Ovary (tissue), 10 donors: ENCODE measurements at places on chromosomes 5 and 9.

GRCh38 chr9:134722120-134722701 is 80.6 kb downstream of the COL5A1 start:
- no peaks in the 10 kb centered on the region for H3K4me1 ChIP-seq
- no peaks in the 10 kb centered on the region for H3K27me3 ChIP-seq
- no peaks in the 10 kb centered on the region for H3K36me3 ChIP-seq
- no peak overlapping the region for H3K27ac ChIP-seq
- DNase-seq, result no peak

- H3K4me1 ChIP-seq, result no peaks in the 10 kb centered on the region
- no peaks in the 10 kb centered on the region for H3K27me3 ChIP-seq
- H3K27ac ChIP-seq, result no peak overlapping the region
- H3K36me3 ChIP-seq, result no peaks in the 10 kb centered on the region
- H3K4me3 ChIP-seq, result no peak overlapping the region
These were observed 25.5 kb upstream of the SLC6A3 start for GRCh38 chr5:1470762-1471211.

- H3K27ac ChIP-seq, result no peak overlapping the region
- no peak overlapping the region for H3K4me3 ChIP-seq
- H3K4me1 ChIP-seq, result peaks cover 18% of the 10 kb centered on the region
- no peaks in the 10 kb centered on the region for H3K27me3 ChIP-seq
- H3K36me3 ChIP-seq, result no peaks in the 10 kb centered on the region
These were observed 160.2 kb upstream of the LHFPL2 start for GRCh38 chr5:78808818-78809217.

DNA sequence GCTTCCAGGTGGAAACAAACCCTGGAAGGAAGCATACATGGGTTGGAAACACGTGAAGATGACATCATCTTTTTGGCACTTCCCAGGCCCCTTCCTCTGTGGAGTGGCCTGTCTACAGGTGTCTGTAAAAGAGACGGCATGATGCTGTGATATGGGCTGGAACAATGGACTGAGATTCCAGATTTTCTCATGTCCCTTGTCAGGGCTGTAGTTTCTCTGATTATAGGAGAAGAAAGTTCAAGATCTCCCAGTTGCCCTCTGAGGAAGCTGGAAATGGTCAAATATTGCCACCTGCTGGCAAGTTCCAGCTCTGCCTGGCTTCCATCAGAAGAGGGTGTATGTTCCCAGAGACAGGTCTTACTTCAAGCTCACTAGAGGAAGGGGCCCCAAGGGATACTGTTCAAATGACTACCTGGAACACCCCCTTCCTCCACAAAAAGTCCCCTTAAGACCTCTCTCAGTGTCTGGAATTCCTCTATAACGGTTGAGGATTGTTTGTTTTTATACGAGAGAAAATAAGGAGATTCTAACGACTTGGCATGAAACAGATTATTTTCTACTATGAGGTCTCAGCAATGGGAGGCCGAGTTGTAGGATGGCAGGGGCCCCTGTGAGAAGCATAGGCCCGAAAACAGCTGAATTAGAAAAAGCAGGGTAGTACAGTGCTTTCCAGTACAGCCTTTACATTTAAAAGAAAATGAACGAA is 7.3 kb upstream of the ANXA6 start:
- H3K4me3 ChIP-seq, result no peak overlapping the region
- H3K36me3 ChIP-seq, result no peaks in the 10 kb centered on the region
- no peaks in the 10 kb centered on the region for H3K27me3 ChIP-seq
- peaks cover 8% of the 10 kb centered on the region for H3K4me1 ChIP-seq
- H3K27ac ChIP-seq, result no peak overlapping the region

GRCh38 chr5:6861036-6861435 is 147.8 kb downstream of the TENT4A start:
- no peak overlapping the region for H3K27ac ChIP-seq
- no peaks in the 10 kb centered on the region for H3K4me1 ChIP-seq
- no peaks in the 10 kb centered on the region for H3K36me3 ChIP-seq
- H3K27me3 ChIP-seq, result no peaks in the 10 kb centered on the region

DNA sequence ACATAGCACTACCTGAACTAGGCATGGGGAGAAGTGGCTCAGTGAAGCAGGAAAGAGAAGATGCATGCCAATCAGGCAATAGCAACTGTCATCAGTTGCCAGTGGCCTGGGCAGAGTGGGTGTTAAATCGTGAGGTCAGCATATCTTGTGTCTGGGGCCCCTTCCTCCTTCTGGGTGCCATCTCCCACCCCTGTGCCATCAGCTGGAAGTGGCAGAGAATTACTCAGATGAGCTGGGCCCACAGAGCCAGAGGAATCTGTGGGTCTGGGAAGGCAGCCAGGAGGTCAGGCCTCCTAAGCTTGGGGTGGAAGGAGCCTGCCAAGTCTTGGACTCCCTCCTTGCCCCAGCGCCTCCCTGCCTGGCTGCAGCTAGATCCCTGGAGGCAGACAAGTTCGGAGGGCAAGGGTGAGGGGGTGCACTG is 66.5 kb downstream of the GALNT12 start:
- H3K27me3 ChIP-seq, result no peaks in the 10 kb centered on the region
- H3K27ac ChIP-seq, result no peak overlapping the region
- H3K4me3 ChIP-seq, result no peak overlapping the region
- H3K4me1 ChIP-seq, result peaks cover 5% of the 10 kb centered on the region
- peak; percentile 59 for DNase-seq

GRCh38 chr5:113361701-113362100 is 73.1 kb downstream of the TSSK1B start:
- no peaks in the 10 kb centered on the region for H3K36me3 ChIP-seq
- DNase-seq, result no peak
- H3K27me3 ChIP-seq, result no peaks in the 10 kb centered on the region

GRCh38 chr5:137622850-137623249 is 113.0 kb downstream of the KLHL3 start:
- H3K27me3 ChIP-seq, result no peaks in the 10 kb centered on the region
- H3K36me3 ChIP-seq, result no peaks in the 10 kb centered on the region
- H3K4me3 ChIP-seq, result no peak overlapping the region
- DNase-seq, result no peak

DNA sequence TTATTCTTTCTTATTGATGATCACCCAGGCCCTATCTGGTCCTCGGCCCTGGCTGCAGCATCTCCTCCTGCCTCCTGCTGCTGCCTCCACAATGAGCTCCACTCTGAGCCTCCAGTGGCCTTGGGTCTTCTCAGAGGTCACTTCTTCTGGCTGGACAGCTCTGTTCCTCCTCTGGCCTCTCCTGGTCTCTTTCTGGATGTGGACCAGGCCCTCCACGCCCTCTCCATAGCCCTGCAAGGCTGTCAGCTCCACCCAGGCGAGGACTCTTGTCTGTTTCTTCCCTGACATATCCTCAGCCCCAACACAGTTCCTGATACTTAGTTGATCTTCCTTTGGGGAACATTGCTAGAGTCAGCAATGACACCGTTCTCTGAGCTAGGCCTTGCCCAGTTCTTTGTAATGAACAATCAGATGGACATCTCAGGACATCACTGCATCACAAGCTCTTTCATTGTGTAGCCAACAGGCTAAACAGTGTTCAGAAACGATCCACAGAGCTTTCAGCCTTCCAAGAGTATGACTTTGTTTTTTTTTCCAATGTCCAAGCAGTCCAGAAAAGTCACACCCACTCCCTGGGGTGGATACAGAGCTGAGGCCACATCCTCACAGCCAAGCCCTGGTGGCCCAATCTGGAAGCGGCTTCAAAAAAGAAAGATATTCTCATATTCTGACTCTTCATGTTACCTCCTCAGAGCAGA is 62.5 kb upstream of the DNAH5 start:
- H3K36me3 ChIP-seq, result no peaks in the 10 kb centered on the region
- H3K27ac ChIP-seq, result no peak overlapping the region
- no peaks in the 10 kb centered on the region for H3K4me1 ChIP-seq
- no peak overlapping the region for H3K4me3 ChIP-seq
- no peaks in the 10 kb centered on the region for H3K27me3 ChIP-seq
- DNase-seq, result no peak

GRCh38 chr9:72509053-72509452 is 12.4 kb upstream of the TMC1 start:
- no peaks in the 10 kb centered on the region for H3K27me3 ChIP-seq
- no peaks in the 10 kb centered on the region for H3K36me3 ChIP-seq
- H3K4me3 ChIP-seq, result no peak overlapping the region
- no peak overlapping the region for H3K27ac ChIP-seq

- H3K4me3 ChIP-seq, result no peak overlapping the region
- no peak for DNase-seq
- no peaks in the 10 kb centered on the region for H3K27me3 ChIP-seq
- no peaks in the 10 kb centered on the region for H3K36me3 ChIP-seq
- no peak overlapping the region for H3K27ac ChIP-seq
These were observed 34.2 kb downstream of the PTGES start for GRCh38 chr9:129718647-129719046.

- H3K4me1 ChIP-seq, result no peaks in the 10 kb centered on the region
- no peak overlapping the region for H3K4me3 ChIP-seq
- no peaks in the 10 kb centered on the region for H3K36me3 ChIP-seq
These were observed 10.4 kb upstream of the SLC36A2 start for GRCh38 chr5:151357792-151358191.

GRCh38 chr5:93995126-93995621 is 253.8 kb upstream of the POU5F2 start:
- no peak overlapping the region for H3K4me3 ChIP-seq
- H3K36me3 ChIP-seq, result no peaks in the 10 kb centered on the region
- H3K27me3 ChIP-seq, result no peaks in the 10 kb centered on the region
- no peak for DNase-seq
- no peak overlapping the region for H3K27ac ChIP-seq
- H3K4me1 ChIP-seq, result peaks cover 2% of the 10 kb centered on the region

GRCh38 chr5:72079288-72079687 is 28.0 kb upstream of the MAP1B start:
- H3K4me3 ChIP-seq, result no peak overlapping the region
- H3K36me3 ChIP-seq, result no peaks in the 10 kb centered on the region
- no peak for DNase-seq
- no peaks in the 10 kb centered on the region for H3K27me3 ChIP-seq
- H3K27ac ChIP-seq, result no peak overlapping the region
- H3K4me1 ChIP-seq, result no peaks in the 10 kb centered on the region

GRCh38 chr5:165495829-165496380 is 1990.5 kb downstream of the MAT2B start:
- no peaks in the 10 kb centered on the region for H3K36me3 ChIP-seq
- H3K27me3 ChIP-seq, result no peaks in the 10 kb centered on the region
- no peak for DNase-seq

DNA sequence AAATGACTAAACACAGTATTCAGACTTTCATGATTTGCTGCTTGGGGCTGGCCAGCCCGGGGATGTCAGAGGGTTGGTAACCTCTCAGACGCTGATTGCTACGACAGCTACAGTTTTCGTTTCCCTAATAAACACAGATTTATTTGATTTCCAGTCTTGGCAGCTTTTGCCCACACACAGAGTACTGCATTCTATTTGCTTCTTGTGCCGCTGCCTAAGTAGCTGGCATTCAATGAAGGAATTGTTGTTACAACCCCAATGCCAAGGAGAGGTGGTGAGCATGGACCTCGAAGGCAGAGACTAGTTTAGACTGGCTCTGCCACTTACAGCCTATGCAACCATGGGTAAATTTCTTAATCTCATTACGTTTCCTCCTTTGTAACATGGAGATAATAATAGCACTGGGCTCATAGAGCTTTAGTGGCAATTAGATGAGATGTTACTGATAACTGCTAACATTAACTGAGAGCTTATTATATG is 247.1 kb upstream of the PANK3 start:
- no peak for DNase-seq
- no peaks in the 10 kb centered on the region for H3K36me3 ChIP-seq
- peaks cover 2% of the 10 kb centered on the region for H3K4me1 ChIP-seq
- H3K4me3 ChIP-seq, result no peak overlapping the region

DNA sequence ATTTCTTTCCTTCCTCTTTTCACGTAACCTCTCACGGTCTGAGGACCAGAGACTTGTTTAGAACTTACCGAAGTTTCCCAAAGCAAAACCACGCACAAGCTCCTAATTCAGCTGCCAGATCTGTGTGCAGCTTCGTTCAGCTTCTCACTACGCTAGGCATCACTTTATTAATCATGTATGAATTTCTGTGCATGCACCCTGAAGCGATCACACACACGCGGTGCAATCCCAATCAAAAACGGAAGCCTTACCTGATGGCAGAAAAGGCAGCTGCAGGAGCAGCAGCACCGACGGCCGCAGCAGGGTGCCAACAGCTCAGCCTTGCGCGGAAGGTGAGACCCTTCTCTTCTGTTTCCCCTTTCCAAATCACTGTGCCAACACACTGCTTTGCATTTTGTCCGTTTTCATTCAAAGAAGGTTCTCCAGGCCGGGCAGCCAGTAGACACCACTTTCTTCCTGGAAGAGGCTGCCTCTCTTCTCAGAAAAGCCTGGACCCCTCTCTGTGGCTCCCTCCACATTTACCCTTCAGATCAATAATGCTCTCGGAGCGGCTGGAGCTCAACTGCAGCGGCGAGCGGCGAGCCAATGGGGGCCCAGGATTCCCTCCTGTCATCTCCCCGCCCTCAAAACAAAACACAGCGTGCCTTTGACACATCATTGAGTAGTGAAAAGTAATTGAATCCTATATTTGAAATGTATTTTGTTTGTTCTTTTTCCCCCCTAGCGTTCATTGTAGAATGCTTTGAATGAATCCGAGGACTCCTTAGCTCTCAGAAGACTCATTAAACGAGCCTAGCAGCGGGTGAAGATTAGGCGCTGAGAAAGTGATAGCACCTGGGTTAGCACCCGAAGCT is at the start of gene CDH12:
CDH12 (minus strand) TSS at position 538 of the 854 bp plus-strand sequence.
- DNase-seq, result no peak
- no peaks in the 10 kb centered on the region for H3K36me3 ChIP-seq
- no peaks in the 10 kb centered on the region for H3K4me1 ChIP-seq
- no peak within 1 kb of the TSS for H3K27ac ChIP-seq
- H3K27me3 ChIP-seq, result no peaks in the 10 kb centered on the region
- H3K4me3 ChIP-seq, result no peak within 1 kb of the TSS

- no peak for DNase-seq
- H3K27ac ChIP-seq, result no peak overlapping the region
- no peak overlapping the region for H3K4me3 ChIP-seq
- no peaks in the 10 kb centered on the region for H3K4me1 ChIP-seq
- no peaks in the 10 kb centered on the region for H3K27me3 ChIP-seq
- no peaks in the 10 kb centered on the region for H3K36me3 ChIP-seq
These were observed 6.8 kb upstream of the CLINT1 start for GRCh38 chr5:157865781-157866180.

GRCh38 chr5:55480781-55481180 is 54.0 kb downstream of the PLPP1 start:
- no peaks in the 10 kb centered on the region for H3K36me3 ChIP-seq
- no peaks in the 10 kb centered on the region for H3K27me3 ChIP-seq
- H3K27ac ChIP-seq, result no peak overlapping the region
- H3K4me3 ChIP-seq, result no peak overlapping the region
- no peaks in the 10 kb centered on the region for H3K4me1 ChIP-seq

DNA sequence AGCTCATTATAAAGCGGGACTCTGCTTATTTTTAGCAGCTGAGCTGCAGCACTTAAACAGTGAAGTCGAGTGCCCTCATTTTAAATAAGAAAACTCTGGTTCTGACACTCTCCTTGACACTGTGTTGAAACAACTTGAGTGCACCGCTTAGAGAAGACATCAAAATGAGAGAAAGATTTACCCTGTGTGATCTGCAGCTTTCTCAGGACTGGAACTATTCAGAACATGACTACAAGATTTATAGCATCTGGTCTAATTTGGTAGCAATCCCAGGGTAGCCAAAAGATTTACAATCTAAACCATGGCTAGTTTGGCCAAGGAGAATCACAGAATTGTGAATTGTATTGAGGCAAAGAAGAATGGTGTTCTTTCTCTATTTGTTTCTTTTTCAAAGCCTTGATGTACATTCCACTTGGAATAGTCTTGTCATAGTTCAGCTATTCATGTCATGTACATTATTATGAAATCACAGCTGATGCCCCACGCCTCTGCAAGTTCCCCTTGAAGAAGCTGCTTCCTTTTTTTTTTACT is 38.7 kb downstream of the PLEKHG4B start:
- H3K4me3 ChIP-seq, result no peak overlapping the region
- H3K27ac ChIP-seq, result no peak overlapping the region

GRCh38 chr9:37968228-37968701 is 64.3 kb upstream of the SLC25A51 start:
- no peaks in the 10 kb centered on the region for H3K27me3 ChIP-seq
- no peak for DNase-seq
- no peak overlapping the region for H3K4me3 ChIP-seq
- H3K36me3 ChIP-seq, result no peaks in the 10 kb centered on the region
- H3K4me1 ChIP-seq, result peaks cover 4% of the 10 kb centered on the region
